CD14-positive monocyte (primary cell): ENCODE measurements at places on chromosomes 2 and 18. TPM values are rescaled to one million over a fixed set of nuclear protein-coding genes. Genes with fewer than 3 reads are reported as not detected.

DNA sequence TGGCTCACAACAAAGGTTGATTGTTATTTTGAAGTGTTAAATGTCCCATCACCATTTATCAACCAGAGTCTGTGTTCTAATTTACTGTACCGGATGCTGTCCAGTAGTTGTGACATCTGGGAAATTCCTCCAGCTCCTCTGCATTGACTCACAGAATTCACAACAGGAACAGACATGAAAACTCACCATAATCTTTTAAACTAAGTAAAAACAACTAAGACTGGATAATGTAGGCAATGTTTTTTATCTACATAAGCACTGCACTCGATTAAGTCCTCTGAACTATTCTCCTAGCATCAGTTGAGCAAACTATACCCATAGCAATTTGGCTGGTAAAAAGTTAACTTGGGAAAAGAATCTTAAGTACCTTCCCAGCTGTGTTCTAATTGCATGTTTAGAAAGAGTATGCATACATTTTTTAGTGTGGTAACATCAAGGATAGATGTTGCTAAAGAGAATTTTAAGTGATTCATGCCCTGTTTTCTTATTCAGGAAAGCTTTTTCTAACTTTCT lies 42.9 kb upstream of the MYO1B start:
- DNase-seq = no peak

GRCh38 chr18:48934415-48934722 lies 16.4 kb downstream of the SMAD7 start:
- DNase-seq = peak; percentile 67

DNA sequence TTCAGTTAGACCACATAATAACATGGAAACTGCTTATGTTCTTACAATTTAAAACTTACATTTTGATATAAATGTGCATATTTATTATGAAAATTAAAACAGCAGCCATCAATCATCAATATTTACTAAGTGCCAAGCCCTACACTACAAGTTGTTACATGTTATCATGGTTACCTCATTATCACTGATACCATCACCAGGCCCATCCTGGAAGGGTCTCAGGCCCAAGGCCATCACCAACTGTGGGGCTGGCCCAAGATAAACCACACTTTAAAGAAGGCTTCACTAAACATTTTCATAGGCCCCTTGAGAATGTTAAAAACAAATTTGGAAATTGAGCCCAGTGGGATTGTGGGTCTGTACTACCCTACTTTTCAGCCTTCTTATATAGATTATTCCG lies 6.4 kb downstream of the ITSN2 start:
- no peak for DNase-seq

- no peak for DNase-seq
Observed at GRCh38 chr2:172998547-172999272, 76.9 kb upstream of the MAP3K20 start.

DNA sequence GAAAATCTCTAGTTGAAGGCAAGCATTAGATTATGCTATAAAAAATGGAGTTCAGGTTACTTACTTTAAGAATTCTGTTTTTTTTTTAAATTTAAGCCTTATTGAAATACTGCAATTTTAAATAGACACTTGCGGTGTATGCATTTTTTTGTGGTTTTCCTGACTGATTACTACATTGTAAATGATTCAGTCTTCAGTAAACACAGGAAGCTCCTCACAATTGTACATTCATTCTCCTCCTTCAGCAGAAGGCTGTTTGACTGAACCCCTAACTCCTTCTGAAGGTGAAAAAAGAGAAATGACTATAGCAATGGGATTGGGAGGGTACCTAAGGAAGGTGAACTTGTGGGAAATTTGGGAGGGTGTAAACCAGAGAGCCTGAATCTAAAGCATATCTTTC lies 136.1 kb downstream of the GCA start:
- DNase-seq = no peak

DNA sequence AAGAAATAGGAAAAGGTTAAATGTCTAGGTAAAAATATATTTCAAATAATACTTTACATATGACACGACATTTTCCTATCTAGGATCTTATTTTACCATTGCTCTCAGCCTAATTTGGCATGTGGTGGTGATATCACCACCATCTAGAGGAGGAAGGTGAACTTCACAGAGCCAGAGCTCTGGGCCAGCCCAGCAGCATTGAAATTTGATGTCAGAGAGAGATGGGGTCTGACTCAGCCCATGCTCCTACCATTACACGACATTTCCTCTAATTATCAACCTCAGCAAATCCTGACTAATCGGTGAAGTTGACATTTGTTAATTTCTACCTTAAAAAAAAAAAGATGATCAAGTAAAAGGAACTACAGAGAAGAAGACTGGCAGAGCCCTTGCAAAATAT lies 42.3 kb downstream of the LRRTM4 start:
- no peak for DNase-seq

ALPG gene
- polyA plus RNA-seq = not detected in 2 replicates

PMS1 gene
- 7.8 TPM for polyA plus RNA-seq

- DNase-seq = no peak
Observed at GRCh38 chr2:91839904-91840868, 3031.0 kb upstream of the TEKT4 start.

LHCGR gene
- not detected for polyA plus RNA-seq

GRCh38 chr2:136108463-136108862 lies 9.5 kb downstream of the CXCR4 start:
- no peak for DNase-seq

STARD6 gene
- not detected for polyA plus RNA-seq

GRCh38 chr2:23706613-23707078 lies 220.3 kb downstream of the ATAD2B start:
- DNase-seq = no peak

DNA sequence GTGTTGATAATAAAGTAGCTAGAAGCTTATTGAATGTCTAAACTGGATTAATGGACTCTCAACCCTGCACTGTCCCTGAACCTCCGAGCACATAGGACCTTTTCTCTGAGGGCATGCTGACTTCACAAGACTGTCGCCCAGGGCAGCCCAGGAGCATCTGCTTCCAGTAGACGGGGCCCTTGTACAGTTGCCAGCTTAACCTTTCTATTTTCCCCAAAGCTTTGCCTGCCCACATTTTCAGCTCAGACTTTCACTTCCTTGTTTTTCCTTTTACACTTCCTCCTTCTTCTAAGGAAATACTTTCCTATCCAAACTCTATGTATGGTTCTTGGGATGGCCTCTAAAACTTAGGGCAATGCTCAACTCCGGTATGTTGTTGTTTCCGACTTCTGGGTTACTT lies 1.3 kb downstream of the VWA3B start:
- peak; percentile 84 for DNase-seq

- no peak for DNase-seq
Observed at GRCh38 chr2:95307878-95308277, 10.7 kb downstream of the KCNIP3 start.

ST8SIA3 gene
- not detected in 2 replicates for polyA plus RNA-seq

- DNase-seq = peak; percentile 97
Observed at GRCh38 chr2:239927424-239927981, 97.6 kb downstream of the NDUFA10 start.

- no peak for DNase-seq
Observed at GRCh38 chr2:231765496-231765929, 15.6 kb downstream of the PDE6D start.

- DNase-seq = no peak
Observed at GRCh38 chr2:54755641-54756326, 32.3 kb downstream of the EML6 start.

GRCh38 chr2:43293744-43294695 lies 67.6 kb upstream of the ZFP36L2 start:
- peak; percentile 97 for DNase-seq

- DNase-seq = no peak
Observed at GRCh38 chr2:122886479-122887145, 1131.2 kb downstream of the TSN start.

- no peak for DNase-seq
Observed at GRCh38 chr2:9782197-9782719, 61.0 kb upstream of the TAF1B start.
